Stomach (tissue), 19 donors: ENCODE measurements at places on chromosomes 3 and 15. TPM values are rescaled to one million over a fixed set of nuclear protein-coding genes. Genes with fewer than 3 reads are reported as not detected.

DNA sequence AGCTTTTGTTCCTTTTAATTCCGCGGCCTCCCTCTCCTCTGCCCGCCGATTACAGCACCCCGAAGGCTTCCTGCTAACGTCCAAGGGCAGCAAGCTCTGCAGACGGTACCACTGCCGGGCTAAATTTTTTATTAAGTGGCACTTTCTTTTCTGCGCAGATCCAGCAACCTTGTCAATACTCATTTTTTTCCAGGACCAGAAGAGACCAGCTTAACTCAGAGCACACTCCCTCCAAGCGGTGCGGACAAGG, 542 bp upstream of the MEIS2 start:
- DNase-seq = no peak

DNA sequence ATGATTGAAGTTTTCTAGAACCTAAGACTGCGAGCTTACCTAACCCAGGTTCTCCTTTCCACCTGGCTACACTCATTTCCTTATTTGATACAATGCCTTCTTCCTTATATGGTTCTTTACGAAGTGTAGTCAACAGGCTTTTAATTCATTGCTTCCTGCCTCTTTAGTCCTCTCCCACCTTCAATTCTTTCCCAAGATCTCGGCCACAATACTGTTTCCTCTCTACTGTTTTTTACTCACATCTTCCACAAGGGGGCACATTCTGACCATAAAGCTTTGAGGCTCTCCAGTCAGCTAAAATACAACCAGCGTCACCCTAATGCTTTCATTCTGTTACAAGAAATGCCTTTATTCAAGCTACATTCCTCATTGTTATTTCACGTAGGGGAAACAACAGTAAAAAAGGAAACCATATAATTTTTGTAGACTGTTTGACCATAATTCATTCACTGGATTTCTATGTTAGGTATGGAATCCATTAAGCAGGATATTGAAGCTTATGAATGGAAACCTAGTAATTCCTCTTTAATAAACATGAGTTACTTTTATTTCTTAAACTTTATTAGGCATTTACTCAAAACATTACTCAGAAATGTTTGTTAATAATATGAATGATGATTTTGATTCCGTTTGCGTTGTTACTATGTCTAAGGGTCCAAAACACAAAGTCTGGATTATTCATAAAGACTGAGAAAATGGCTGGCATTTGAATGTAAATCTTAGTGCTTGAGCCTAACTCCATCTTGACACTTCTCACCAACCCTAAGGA, 29.5 kb upstream of the VEPH1 start:
- no peak for DNase-seq

DNA sequence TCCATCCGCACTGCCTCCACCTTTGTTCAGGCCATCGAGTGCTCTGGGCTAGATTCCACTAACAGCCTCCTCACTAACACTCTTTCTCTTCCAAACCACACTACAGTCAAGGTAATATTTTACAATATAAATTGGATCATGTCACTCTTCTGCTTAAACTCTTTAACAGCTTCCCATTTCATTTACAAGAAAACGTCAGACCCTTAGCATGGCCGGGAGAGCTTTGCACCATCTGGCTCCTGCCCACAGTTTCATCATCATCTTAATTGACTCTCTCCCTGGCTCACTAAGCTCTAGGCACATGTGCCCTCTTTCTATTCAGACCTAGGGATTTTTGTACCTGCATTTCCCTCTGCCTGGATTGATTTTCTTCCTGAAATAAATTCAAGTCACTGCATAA, 354.7 kb downstream of the FGF12 start:
- DNase-seq = peak; percentile 6

- no peak for DNase-seq
Measured at GRCh38 chr3:100538339-100538706, 45.9 kb downstream of the TMEM45A start.

- DNase-seq = no peak
Measured at GRCh38 chr15:51334011-51334451, 4.4 kb downstream of the CYP19A1 start.

The NUSAP1 gene
- 53.9 TPM for total RNA-seq

The GOLGA8J gene
- not detected for total RNA-seq

The PLXNA1 gene
- 15.6 TPM for total RNA-seq
